ENCODE measurements at places on chromosomes 1 and 21.

GRCh38 chr1:6870086-6870485 is 84.8 kb downstream of the CAMTA1 start:
- no peak for DNase-seq

DNA sequence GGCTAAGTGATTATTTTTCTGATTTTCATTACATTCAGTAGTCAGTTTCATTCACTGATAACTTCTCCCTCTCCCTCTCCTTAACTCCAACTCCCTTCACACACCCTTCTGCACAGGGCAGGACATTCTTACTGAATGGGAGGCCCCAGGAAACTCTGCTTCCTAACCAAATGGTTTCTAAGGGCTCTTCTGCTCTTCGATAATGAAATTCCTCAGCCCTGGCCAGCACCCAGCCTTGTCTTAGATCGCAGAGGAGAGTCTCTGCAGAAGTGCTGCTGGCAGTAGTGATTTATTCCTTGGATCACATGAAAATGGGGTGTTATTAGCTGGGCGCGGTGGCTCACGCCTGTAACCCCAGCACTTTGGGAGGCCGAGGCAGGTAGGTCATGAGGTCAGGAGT is 16.4 kb downstream of the PLEKHM2 start:
- DNase-seq = no peak

- DNase-seq = no peak
These were observed 28.5 kb downstream of the COA7 start for GRCh38 chr1:52669696-52670095.

DNA sequence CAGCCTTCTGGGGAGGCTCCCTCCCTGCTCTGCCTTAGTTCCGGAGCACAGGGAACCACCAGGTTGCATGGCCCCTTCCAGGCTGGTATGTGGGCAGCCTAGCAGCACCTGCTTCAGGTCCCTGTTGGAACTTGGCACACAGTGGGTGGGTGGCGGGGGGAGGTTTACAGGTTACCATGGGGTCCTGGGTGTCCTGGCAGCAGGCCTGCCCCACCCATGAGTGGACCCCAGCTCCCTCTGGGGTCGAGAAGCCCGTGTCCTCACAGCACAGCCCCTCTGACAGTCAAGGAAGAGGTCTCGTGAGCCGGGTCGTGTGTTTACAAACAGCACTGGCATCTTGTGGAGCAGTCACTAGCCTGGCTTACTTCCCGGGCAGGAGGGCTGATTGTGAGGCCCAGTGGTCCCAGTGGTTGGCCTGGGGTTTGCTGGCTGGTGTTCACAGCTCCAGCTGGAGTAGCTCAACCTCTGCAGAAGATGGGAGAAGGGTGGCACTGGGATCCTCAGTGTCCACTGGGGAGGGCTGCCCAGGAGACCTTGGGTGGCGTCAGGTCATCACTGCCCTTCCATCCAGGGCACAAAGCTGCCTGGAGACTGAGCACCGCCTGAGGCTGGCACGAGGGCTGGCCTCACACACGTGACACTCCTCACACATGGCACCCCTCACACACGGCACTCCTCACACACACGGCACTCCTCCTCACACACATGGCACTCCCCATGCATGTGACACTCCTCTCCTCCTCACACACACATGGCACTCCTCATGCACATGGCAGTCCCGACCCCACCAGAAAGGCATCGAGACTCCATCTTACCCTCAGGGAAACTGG is 100.9 kb downstream of the RIPK4 start:
- no peak for DNase-seq

Data from immature natural killer cell (primary cell).